MM.1S (cell line): ENCODE measurements at places on chromosomes 7 and 10.
A peak's percentile ranks its signal among the peaks of the same experiment; 100 is the strongest.

- peak; percentile 7 for DNase-seq
Observed at GRCh38 chr7:129778770-129779601, 167.5 kb downstream of the NRF1 start.

- DNase-seq, result no peak
Observed at GRCh38 chr7:1407892-1408291, 51.4 kb downstream of the MICALL2 start.

GRCh38 chr7:100464791-100465190, 731 bp upstream of the SPACDR start:
- no peak for DNase-seq

- DNase-seq, result no peak
Observed at GRCh38 chr7:12220389-12221046, 9.4 kb downstream of the TMEM106B start.

- peak; percentile 62 for DNase-seq
Observed at GRCh38 chr7:147547252-147547897, 1043.2 kb upstream of the C7orf33 start.

- no peak for DNase-seq
Observed at GRCh38 chr10:78552261-78552811, 516.4 kb upstream of the ZMIZ1 start.

- DNase-seq, result no peak
Observed at GRCh38 chr7:132080967-132081668, 495.2 kb downstream of the PLXNA4 start.

- DNase-seq, result no peak
Observed at GRCh38 chr7:71408271-71408670, 276.3 kb downstream of the GALNT17 start.

DNA sequence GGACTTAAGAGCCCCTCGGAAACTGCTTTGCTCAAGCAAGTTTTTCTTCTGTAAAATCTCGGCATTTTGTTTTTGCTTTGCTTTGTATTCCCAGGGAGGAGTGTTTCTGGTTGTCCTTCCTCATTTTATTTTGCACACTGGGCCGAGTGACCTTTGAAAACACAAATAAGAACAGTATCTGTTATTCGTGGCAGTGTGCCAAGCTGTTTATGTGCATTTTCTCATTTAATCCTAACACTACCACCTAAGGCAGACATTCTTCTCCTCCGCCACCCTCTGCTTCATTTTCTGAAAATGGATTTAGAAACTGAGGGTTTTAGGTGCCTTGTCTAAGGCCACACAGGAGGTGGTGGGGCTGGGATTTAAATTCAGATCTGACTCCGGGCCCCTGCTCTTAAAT, 218.5 kb downstream of the TCF7L2 start:
- DNase-seq, result no peak

DNA sequence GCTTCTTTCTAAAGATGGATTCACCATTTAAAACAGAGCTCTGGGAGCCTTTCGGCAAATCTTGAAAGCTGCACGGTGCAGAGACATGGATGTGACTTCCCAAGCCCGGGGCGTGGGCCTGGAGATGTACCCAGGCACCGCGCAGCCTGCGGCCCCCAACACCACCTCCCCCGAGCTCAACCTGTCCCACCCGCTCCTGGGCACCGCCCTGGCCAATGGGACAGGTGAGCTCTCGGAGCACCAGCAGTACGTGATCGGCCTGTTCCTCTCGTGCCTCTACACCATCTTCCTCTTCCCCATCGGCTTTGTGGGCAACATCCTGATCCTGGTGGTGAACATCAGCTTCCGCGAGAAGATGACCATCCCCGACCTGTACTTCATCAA, 3.7 kb downstream of the GPER1 start:
- DNase-seq, result no peak

DNA sequence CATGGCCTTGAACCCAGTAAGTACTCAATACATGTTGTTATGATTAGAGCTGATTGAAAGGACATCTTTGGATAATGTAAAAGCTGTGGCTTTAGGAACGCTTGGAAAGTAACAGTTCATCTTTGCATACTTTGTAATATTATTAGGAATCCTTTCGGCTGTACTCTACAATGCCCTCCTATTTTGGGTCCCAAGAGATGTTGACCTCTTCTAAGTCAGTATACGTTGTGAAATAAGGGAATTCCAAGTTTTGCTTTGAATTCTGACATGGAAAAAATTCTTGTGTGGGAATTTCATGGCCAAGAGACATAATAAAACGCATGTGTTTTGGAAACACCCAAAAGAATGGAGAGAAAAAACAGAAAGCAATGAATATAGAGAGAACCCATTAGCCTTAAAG, 7.7 kb downstream of the AGR3 start:
- DNase-seq, result no peak

DNA sequence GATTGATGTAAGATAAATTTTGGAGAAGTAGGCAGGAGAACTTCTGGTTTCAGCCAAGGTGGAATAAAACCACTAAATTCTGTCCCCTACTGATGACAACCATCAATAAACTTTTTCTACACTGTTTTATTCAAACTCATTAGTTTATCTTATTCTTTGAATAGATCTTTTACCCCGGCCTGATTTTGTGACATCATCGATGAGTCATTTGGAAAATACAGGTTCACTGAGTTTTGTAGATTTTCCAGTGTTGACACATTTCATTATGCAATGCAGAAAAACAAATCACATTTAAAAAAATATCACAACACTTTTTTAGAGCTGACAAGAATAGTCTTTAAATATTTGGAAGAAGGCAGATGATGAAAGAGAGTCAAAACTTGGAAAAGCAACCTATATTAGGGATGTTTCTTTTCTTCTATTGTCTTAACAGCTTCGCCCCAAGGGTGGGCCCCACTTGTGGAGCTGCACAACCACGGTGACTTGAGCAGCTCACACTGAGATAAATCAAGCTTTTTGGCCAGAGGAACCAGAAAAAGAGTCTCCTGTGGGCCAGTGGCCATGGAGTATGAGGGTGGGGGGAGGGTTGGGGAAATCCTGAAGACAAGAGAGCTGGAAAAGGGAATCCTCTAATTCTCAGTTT, 112.8 kb downstream of the PTEN start:
- no peak for DNase-seq

DNA sequence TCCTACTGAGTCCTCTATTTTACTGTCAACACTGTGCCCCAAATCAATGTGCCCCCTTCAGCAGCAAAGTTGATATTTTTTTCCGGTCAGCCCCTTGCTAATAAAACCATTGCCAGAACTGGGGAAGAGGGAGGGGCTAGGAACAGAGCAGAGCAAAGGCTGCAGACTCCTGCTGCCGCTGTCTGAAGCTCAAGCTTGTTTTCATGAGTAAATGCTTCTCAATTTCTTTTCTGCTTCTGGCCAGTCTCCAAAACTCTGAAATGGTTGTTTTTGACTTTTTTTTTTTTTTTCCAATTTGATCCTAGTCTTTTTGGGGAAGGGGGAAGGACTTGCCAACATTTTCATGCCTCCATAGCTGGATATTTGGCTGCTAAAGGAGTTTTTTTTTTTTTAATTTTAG, 26.7 kb upstream of the PROSER2 start:
- no peak for DNase-seq

- no peak for DNase-seq
Observed at GRCh38 chr10:88237896-88238614, 345.1 kb downstream of the RNLS start.

- no peak for DNase-seq
Observed at GRCh38 chr7:26782501-26782900, 81.9 kb downstream of the SKAP2 start.

DNA sequence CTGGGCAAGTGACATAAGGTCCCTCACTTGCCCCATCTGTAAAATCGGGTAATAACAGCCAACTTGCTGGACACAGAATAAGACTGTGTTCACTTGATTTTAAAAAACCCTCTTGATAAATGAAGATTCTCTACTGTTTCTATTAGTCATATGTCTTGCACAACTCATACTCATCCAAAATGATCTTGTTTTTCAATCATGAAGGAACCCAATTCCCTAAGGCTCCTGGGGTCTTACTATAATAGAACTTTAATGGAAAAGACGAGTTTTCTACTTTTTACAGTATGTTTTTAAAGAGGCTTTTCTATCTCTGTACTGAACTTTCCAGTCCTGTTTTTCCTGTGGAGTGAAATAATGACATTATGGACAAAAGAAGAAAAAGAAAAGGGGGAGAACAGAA, 103.8 kb downstream of the ARID5B start:
- no peak for DNase-seq

DNA sequence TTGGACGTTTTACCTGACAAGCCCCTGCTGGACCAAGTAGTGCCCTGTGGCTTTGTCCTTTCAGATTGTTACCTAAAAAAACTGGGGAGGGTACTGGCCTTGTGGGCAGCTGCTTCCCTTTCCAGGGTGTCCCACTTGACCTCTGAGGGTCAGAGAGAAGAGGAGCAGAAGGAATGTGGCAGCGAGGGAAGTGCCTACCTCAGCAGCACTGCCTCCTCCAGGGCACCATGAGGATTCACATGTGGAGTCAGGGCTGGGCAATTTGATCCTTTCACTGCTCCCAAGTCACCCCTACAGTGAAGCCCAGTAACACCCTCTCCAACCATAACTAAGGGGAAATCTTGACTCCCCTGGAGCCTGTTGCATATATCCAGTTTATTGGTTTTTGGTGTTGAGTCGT, 64.6 kb downstream of the ITGB1 start:
- DNase-seq, result no peak

- DNase-seq, result no peak
Observed at GRCh38 chr10:22722626-22723169, 8.3 kb upstream of the PIP4K2A start.

DNA sequence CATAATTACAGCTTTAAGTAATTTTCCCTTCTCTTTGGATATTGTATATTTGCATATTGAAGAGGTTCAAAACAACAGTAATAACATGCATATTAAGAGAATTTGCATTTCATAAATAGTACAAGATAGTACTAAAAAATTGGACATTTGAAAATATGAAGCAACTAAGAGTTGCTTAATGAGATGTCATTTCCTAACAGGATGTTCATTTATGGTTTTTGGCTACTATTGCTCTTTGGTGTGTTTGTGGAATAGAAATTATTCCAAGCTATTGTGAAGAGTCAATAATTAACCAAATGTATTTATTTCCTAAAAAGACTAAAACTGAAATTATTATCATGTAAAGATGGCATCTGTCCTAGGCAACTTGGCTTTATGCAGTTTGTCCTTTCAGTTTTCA, 4.1 kb upstream of the SGCE start:
- no peak for DNase-seq

DNA sequence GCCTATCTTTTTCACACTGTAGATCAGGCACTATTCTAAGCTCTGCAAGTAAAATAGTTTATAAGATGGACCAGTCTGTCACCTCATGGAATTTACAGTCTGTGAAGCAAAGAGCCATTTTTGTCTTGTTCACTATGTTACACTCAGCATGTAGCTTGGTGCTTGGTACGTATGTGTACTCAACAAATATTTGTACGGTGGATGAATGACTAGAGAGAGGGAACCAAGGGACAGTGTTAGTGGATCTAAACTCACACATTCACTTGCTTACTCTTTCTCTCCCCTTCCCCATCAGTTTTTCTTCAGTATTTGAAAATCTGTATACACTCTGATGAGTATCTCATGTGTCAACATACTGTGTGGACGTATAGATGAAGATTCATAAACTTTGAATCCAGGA, 45.9 kb downstream of the PTF1A start:
- DNase-seq, result no peak

DNA sequence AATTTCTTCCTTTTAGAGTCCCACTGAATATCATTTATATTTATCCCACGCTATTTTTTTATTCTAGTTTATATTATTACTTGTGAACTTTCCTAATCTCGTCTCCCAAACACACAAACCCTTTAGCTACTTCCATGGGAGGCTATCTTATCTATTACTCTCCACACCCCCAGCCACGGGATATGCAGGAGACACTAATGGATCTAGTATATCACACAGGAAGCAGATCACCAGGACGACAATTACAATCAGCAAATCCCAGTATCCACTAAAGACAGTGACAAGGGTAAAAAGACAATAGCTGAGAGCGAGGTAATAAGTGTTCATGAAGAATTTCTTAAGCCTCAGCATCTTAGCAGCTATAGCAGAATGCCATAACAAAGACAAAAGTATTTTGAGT, 3.8 kb upstream of the AKR1E2 start:
- no peak for DNase-seq

DNA sequence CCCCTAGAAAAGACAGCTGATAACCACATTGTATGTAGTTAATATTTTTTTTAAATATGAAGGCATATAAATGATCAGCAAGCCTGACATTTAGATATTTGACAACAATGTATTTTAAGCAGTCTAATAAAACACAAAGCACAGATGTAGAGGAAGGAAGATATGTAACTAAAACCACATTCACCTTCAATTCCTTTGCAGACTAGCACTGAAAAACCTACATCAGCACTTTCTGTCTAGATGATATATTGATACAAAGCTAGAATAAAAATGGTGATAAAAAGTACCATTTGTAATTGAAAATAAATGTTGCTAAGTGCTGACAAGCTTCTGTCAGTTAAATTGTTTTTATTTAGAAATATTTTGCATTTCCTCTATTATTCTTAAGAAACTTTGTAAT, 153.6 kb downstream of the IMMP2L start:
- DNase-seq, result peak; percentile 71

- DNase-seq, result no peak
Observed at GRCh38 chr10:109906316-109906715, 17.0 kb downstream of the XPNPEP1 start.

- DNase-seq, result no peak
Observed at GRCh38 chr10:110529596-110530011, 31.9 kb downstream of the DUSP5 start.

GRCh38 chr10:47348661-47349470, 703 bp downstream of the RBP3 start:
- no peak for DNase-seq

- DNase-seq, result no peak
Observed at GRCh38 chr7:125563964-125564529, 634.4 kb upstream of the POT1 start.

- no peak for DNase-seq
Observed at GRCh38 chr7:51102828-51103227, 213.8 kb downstream of the COBL start.

DNA sequence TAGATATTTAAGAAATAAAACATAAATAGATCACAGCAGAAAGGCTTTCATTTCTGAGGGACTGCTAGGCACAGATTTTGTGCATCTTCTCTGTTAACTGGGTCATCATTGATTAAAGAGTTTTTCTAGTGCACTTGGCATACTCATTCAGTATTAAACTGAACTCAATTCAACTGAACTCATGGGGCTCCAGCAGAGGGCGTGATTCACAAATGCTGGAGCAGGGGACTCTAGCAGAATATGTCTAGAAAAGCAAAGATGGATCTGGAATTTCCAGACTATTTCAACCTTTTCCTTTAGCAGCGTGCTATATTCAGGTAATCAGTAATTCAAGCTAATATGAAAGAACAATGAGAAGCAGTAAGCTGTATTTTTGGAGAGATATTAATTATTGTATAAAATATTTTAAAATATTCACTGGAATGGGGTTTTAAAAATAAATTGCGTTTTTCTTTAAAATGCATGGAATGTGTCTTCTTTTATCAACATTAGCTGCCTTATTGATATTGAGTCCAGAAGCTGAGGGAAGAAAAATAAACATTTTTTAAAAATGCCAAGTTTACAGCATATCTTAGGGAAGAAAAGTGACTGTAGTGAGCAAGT, 296.8 kb upstream of the CACNA2D1 start:
- peak; percentile 65 for DNase-seq

- DNase-seq, result peak; percentile 93
Observed at GRCh38 chr10:17229967-17230682, 2.1 kb downstream of the VIM start.
